ENCODE measurements at places on chromosomes 3 and 15. TPM values are rescaled to one million over a fixed set of nuclear protein-coding genes. Genes with fewer than 3 reads are reported as not detected.

- no peak overlapping the region for H3K27ac ChIP-seq
- H3K4me1 ChIP-seq: no peaks in the 10 kb centered on the region
- H3K36me3 ChIP-seq: no peaks in the 10 kb centered on the region
- no peak for DNase-seq
- no peaks in the 10 kb centered on the region for H3K27me3 ChIP-seq
Observed at GRCh38 chr3:27559381-27559780, 75.2 kb upstream of the SLC4A7 start.

DNA sequence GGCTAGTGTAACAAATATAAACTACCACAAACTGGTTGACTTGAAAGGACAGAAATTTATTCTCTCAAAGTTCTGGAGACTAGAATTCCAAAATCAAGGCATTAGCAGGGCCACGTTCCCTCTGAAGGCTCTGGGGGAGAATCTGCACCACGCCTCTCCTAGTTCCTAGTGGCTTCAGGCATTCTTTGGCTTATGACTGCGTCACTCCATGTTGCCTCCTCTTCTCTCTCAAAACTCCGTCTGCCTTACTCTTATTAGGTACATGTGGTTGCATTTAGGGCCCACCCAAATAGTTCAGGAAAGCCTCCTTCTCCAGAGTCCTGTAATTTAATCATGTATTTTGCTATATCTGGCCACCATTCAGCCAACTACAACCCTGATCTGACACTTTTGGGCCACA, 174.8 kb downstream of the PEX5L start:
- no peak overlapping the region for H3K27ac ChIP-seq
- no peaks in the 10 kb centered on the region for H3K27me3 ChIP-seq
- no peak for DNase-seq
- H3K4me3 ChIP-seq: no peak overlapping the region
- no peaks in the 10 kb centered on the region for H3K36me3 ChIP-seq

Gene CPEB1
- total RNA-seq: not detected

DNA sequence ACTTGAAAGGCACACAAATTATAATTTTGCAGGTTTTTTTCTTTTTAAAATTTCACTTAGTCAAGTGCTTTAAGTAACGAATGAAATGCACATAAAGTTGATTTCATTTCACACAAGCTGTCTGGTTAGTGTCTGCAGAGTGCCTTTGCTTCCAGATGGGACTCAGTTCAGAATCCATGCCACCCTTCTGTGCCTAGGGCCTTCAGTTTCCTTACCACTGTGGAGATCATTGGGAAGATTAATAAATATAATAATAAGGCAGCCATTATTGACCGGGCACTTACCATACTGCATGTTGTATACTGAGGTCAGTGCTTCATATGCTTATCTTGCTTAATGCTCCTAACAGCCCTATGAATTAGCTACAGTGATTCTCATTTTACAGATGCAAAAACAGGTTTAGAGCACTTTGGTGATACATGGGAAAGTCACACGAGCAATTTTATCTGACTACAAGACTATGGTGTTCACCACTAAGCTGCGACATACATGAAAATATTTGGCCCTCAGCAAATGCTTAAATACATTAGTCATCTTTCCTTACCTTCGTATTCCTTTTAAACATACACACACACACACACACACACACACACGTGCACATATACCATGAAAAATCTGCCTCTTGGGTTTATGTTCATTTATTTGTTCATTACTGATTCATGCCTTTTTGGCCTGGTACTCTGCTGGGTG, 3.1 kb downstream of the NMNAT3 start:
- H3K27me3 ChIP-seq: no peaks in the 10 kb centered on the region
- no peaks in the 10 kb centered on the region for H3K36me3 ChIP-seq

DNA sequence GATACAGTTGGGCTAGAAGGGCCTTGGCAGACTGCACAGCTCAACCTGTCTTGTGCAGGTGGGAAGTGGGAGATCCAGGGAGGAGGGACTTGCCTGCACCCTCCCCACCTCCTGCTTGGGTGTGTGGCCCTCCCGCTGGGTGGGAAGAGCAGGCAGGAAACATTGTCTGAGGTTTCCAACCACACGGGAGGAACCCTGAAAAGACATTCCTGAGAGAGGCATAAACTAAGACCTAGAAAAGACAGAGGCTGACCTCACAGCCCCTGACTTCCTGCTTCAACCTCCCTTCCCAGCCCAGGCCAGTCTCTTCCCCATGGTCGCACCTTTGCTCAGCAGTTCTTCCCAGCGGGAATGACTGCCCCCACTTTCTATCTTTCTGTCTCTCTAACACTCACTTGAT, 46.3 kb upstream of the INSYN1 start:
- no peak for DNase-seq
- no peak overlapping the region for H3K27ac ChIP-seq
- H3K27me3 ChIP-seq: no peaks in the 10 kb centered on the region
- no peaks in the 10 kb centered on the region for H3K36me3 ChIP-seq
- no peak overlapping the region for H3K4me3 ChIP-seq
- no peaks in the 10 kb centered on the region for H3K4me1 ChIP-seq

DNA sequence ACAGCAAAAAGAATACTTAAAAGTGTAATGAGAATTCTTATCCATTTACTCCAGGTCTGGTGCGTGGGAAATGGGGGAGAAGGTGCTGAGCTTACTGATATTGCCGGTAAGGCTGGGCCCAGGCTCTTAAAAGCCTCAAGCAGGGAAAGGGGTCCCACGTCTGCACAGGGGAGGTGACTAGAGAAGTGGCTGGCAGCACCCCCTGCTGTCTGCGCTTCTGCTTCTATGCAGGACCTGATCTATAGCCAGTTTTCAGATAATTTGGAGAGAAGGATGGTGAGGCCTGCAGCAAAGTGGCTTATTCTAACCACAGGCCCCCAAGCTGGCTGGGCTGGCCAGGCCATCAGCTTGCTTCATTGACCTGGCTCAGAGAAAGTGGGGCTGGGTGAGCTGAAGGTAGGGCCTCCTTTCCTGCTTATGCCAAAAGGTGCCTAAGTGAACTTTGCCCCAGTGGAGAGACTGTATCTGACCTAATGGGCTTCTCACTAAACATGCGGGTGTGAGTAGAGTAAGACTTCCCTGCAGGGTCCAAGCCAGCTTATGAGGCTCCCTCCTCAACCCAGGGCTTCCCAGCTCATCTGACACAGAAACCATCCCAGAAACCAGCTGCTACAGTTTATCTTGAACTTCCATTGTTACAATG, 30.9 kb upstream of the ATP1B3 start:
- no peaks in the 10 kb centered on the region for H3K27me3 ChIP-seq
- H3K36me3 ChIP-seq: no peaks in the 10 kb centered on the region

- DNase-seq: no peak
- no peak overlapping the region for H3K4me3 ChIP-seq
- H3K4me1 ChIP-seq: no peaks in the 10 kb centered on the region
Observed at GRCh38 chr15:69668963-69669362, 216.3 kb downstream of the RPLP1 start.

Gene MDFIC2
- total RNA-seq: not detected

DNA sequence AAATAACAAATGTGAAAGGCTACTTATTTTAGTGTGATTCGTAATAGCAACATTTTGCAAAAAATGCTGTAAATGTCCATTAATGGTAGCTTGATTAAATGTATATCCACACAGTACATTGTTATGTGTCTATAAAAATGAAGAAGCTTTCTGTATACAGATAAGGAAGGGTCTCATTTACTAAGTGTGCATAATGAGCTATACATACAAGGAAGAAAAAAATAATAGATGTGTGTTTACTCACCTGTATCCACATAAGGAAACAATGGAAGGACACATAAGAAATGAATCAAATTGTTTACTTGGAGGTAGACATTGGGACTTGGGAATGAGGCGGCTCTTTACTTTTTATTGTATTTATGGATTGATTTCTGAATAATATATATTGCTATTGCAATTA, 34.9 kb downstream of the MED12L start:
- no peaks in the 10 kb centered on the region for H3K36me3 ChIP-seq
- H3K27ac ChIP-seq: no peak overlapping the region
- no peaks in the 10 kb centered on the region for H3K27me3 ChIP-seq
- DNase-seq: no peak

DNA sequence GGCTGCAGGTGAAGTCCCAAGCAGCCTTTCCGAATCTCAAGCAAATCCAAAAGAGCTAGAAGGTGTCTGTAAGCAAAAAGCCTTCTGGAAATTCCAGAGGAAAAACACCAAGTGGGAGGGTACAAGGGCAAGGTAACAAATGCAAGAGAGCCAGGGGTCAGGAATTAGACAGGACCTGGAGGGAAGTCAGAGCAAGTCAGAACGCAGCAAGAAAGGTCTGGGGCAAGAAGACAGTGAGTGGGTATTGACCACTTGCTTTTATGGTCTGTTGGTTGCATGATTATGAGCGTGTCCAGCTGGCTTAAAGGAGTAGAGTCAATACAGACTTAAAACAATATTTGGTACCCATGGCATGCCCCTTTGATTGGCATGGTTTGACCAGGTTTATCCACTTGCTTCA, 66.7 kb upstream of the OXTR start:
- no peak for DNase-seq
- no peaks in the 10 kb centered on the region for H3K4me1 ChIP-seq
- no peak overlapping the region for H3K27ac ChIP-seq

DNA sequence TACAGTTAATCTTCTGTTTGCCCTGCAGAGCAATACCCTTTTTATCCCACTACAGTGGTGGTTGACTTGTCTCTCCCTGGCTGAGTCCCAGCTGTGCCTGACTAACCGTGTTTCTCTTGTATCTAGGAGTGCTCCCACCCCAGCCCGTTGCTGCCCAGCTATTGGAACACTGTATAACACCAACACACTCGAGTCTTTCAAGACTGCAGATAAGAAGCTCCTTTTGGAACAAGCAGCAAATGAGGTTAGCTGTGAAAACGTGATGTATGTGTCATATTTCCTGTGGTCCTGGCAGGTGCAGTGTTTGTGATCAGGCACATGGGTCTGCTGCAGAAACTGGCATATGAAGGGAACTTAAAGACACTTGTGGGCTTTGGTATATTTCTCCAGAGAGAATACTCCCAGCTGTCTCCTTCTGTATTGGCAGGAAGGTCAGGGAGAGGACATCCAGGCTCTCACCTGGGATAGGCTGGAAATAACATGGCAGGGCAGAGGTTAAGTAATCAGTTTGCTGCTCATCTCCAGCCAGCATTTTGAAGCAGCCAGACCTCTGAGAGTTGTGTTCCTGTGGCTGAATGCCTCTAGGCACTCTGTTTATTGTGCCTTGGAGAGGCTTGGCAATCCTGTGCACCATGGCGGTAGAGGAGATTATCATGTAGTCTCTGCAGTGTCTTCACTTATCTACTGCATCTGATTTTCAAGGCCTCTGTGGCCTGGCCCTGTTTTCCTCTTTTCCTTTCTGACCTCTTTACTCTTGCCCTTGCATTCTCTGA, 34.8 kb downstream of the ATG7 start:
- no peak overlapping the region for H3K27ac ChIP-seq
- H3K36me3 ChIP-seq: peaks cover 5% of the 10 kb centered on the region
- H3K27me3 ChIP-seq: no peaks in the 10 kb centered on the region
- no peaks in the 10 kb centered on the region for H3K4me1 ChIP-seq
- no peak for DNase-seq

Gene LSAMP
- not detected for total RNA-seq

DNA sequence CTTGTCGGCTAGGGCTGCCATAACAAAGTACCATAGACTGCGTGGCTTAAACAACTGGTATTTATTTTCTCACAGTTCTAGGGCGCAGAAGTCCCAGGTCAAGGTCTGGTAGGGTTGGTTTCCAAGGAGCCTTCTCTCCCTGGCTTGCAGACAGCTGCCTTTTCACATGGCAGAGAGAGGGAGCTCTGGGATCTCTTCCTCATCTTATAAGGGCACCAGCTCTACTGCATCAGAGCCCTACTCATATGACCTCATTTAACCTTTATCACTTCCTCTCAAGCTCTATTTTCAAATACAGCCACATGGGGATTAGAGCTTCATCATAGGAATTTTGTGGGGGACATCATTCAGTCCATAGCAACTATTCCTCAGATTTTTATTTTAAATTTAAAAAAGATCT, 17.6 kb upstream of the PAQR9 start:
- no peak overlapping the region for H3K4me3 ChIP-seq
- no peaks in the 10 kb centered on the region for H3K27me3 ChIP-seq
- H3K27ac ChIP-seq: no peak overlapping the region
- DNase-seq: no peak
- no peaks in the 10 kb centered on the region for H3K36me3 ChIP-seq

Gene THAP10
- 2.8 TPM for total RNA-seq

GRCh38 chr15:42130246-42130986, 26.0 kb downstream of the PLA2G4F start:
- H3K27ac ChIP-seq: no peak overlapping the region
- no peaks in the 10 kb centered on the region for H3K4me1 ChIP-seq
- no peaks in the 10 kb centered on the region for H3K36me3 ChIP-seq

DNA sequence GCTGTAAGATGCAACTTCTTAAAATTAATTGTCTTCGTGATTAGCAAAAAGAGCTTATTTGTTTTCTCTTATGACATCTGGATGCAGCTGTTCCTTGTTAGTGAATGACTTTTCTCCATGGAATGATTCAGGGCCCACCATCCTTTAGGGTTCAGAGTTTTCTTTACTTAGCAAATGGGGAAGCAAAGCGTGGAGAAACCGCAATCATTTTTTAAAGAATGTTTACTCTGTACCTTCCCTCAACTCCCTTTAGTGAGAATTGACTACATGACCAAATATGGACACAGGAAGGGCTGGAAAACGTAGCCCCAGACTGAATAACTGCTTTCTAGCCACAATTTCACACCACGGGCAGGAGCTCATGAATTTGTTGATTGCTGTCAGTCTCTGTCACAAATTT, 130.1 kb downstream of the EDEM1 start:
- H3K36me3 ChIP-seq: no peaks in the 10 kb centered on the region
- H3K27ac ChIP-seq: no peak overlapping the region
- no peak overlapping the region for H3K4me3 ChIP-seq
- H3K4me1 ChIP-seq: no peaks in the 10 kb centered on the region
- DNase-seq: no peak

Gene NEK10
- total RNA-seq: 0.43 TPM

- no peak for DNase-seq
- no peak overlapping the region for H3K4me3 ChIP-seq
- H3K27me3 ChIP-seq: no peaks in the 10 kb centered on the region
- H3K27ac ChIP-seq: no peak overlapping the region
- no peaks in the 10 kb centered on the region for H3K4me1 ChIP-seq
- no peaks in the 10 kb centered on the region for H3K36me3 ChIP-seq
Observed at GRCh38 chr15:69586721-69587120, 134.1 kb downstream of the RPLP1 start.

GRCh38 chr15:58407236-58407775, 24.5 kb upstream of the LIPC start:
- no peak for DNase-seq
- no peaks in the 10 kb centered on the region for H3K36me3 ChIP-seq
- no peak overlapping the region for H3K27ac ChIP-seq
- no peak overlapping the region for H3K4me3 ChIP-seq

DNA sequence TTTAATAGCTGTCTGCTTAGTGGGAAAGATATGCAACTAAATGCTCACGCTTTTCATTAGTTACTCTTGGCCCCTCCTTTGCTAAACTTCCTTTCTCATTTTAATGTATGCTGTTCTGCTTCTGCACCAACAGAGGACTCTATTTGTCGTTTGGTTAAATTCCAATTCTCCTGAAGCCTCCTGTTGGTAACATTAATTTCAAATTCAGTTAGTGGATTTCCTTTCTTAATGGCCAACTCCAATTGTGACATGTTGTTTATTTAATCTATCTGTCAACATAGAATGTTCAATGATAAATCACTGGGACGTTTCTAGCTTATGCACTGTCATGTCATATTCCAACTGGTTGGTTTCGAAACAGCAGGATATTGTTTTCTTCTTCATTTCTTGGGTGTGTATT, 467.4 kb upstream of the BCHE start:
- no peak overlapping the region for H3K27ac ChIP-seq
- no peaks in the 10 kb centered on the region for H3K4me1 ChIP-seq
- H3K36me3 ChIP-seq: no peaks in the 10 kb centered on the region
- DNase-seq: no peak
- H3K27me3 ChIP-seq: no peaks in the 10 kb centered on the region
